ENCODE measurements at places on chromosomes 16 and 17.

DNA sequence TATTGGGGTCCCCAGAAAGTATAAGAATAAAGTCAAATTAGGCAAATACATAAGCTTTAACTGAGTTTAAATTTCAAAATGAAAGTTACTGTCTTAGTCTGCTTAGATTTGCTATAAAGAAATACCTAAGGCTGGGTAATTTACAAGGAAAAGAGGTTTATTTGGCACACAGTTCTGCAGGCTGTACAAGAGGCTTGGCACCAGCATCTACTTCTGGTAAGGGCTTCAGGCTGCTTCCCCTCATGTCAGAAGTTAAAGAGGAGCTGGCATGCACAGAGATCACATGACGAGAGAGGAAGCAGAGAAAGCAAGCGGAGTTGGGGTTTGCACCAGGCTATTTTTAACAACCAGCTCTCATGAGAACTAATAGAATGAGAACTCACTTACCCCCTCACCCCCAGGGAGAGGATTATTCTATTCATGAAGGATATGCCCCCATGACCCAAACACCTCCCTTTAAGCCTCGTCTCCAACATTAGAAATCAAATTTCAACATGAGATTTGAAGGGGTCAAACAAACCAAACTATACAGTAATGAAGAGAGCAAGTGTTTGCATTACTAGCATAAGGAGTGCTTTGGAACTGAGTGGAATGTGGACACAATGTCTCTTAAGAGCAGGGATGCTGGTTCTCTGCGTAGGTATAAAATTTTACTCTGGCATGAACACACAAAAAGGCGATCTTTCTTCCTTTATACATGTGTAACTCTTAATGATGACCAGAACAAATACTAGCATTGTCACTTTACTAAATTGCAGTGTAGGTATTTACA is 292.8 kb upstream of the PMFBP1 start:
- no peak for DNase-seq

DNA sequence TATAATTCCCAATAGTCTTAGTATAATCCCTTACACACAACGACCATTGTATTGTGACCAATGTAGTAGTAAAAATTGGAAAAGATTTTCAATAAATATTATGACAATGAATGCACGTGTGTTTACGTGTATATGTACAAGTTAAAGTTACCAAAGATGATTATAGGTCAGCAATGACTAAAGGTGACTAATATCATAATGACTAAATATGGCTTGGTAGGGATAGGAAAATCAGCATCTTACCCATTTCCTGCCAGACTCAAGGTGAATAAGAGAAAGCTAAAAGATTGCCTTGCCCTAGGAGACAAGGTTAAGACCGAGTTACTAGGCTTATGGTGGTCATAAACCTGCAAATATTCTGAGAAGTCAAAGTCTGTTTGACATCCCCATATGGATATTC is 34.4 kb downstream of the CPD start:
- no peak for DNase-seq

- DNase-seq: no peak
These were observed 6.4 kb downstream of the ZFPM1 start for GRCh38 chr16:88459366-88460073.

GRCh38 chr17:59347975-59348391 is 16.5 kb downstream of the YPEL2 start:
- DNase-seq: no peak

DNA sequence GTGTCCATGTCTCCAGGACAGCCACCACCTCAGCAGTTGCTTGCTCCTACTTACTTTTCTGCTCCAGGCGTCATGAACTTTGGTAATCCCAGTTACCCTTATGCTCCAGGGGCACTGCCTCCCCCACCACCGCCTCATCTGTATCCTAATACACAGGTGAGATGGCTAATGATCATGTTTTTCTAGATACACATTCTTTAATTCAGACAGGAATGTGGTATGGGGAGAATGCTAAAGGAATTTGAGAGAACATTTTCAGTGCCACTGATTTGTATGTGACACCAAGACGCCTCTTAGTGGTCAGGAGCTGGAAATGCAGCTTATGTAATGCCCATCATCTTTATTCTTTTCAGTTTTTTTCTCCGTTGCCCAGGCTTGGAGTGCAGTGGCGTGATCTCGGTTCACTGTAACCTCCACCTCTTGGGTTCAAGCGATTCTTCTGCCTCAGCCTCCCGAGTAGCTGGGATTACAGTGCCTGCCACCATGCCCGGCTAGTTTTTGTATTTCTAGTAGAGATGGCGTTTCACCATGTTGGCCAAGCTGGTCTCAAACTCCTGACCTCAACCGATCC is 8.9 kb upstream of the RAPGEFL1 start:
- DNase-seq: no peak

GRCh38 chr17:80725517-80725916 is 180.9 kb downstream of the RPTOR start:
- no peak for DNase-seq

- no peak for DNase-seq
These were observed 3.0 kb downstream of the SETD6 start for GRCh38 chr16:58518083-58518979.

DNA sequence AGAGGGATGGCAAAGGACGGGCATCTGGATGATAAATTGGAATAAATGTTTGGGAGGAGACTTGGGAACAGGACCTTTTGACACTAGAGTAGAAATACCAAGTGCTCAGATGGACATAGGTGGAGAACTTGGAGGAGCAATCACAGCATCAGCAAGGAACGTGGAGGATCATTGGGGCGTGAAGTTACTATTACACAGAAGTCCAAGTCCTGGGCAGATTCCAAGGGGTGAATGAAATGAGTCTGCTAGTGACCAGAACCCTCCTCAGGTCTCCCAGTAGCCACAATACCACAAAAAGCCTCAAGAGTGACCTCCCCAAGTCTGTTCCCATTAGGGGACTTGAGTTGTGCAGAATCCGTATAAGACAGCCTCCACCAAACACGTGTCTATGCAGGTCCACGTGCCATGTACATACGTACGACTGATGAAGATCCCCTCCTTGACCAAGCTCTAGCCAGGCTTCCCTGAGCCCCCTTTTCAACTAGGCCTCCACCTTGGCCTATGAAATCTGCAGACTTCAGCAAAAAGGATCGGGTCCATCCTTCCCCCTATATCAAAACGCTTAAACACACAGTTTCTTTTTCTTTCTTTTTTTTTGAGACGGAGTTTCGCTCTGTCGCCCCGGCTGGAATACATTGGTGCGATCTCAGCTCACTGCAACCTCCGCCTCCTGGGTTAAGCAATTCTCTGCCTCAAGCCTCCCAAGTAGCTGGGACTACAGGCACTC is 2.2 kb downstream of the C17orf67 start:
- no peak for DNase-seq

DNA sequence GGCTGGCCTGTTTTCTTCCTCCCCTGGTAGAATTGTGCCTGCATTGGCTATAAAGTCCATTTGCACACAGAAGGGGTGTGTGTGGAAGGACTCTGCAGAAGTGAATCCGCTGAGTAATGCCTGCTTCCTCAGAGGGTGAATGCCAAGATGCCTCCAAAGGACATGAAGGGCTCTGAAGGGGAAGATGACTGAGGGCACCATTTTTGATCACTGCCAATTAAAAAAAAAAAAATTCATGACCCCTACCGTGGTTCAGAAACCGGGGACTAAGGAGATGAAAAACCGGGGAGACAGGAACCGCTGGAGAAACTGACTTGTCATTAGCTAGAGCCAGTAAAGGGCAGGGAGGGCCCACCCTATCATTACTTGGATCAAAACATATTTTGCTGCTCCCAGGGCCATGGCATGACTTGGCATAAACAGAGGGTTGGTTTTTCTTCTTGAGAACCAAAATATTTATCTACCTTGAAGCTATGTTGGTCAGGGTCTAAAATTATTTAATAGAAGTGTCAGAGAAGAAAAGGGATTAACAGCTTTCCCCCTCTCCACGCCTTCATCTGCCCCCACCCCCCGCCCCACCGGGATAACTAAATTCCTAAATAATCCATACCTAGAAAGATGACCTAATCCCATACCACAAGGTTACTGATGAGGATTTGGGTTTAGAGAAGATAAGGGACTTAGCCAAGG is 3.6 kb upstream of the USP7 start:
- DNase-seq: no peak

DNA sequence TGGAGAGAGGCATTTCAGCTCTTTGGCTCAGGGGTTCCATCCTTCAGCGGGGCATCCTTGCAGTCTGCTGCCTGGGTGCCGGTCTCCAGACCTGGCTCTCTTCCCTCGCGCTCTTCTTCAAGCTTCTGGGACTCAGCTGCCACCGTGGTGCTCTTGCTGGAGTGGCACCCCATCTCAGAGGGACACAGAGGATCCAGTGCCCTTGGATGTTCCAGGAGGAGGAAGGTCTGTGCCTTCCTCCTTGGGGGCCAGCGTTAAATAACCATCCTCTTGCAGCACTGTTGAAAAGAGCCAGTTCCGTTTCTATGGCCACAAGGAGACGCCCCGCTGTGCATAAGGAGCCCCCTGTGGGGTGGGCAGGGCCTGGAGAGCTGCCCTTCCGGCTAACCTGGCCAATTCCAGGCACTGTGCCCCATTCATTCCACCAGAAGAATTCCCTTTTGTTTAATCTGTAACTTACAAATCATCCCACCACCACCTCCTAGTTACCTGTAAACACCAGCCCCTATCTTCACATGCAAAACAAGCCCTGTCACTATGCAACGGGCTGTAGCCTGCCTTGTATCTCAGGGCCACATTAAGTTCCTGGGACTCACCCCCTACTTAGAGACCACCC is 8.6 kb downstream of the CHD9NB start:
- no peak for DNase-seq

DNA sequence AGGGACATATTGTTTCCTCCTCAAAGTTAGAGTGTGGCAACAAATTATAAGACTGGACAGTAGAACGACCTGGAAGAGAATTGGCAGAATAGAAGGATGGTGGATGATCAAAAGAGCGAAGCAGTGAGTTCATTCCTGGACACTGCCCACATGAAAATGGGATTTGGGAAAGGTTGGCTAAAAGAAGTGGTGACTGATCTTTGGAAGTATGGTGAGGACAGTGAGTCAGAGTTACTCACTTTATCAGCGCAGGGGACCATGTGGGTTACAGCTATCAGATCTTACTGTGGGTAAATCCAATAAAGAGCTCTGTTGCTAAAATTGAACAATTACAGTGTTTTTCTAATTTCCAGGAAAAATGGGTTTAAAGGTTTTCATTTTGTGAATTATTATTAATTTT is 2.7 kb upstream of the TANC2 start:
- DNase-seq: no peak

GRCh38 chr16:78483124-78483992 is 383.9 kb downstream of the WWOX start:
- DNase-seq: no peak

GRCh38 chr16:12517310-12517694 is 286.4 kb downstream of the CPPED1 start:
- DNase-seq: no peak

DNA sequence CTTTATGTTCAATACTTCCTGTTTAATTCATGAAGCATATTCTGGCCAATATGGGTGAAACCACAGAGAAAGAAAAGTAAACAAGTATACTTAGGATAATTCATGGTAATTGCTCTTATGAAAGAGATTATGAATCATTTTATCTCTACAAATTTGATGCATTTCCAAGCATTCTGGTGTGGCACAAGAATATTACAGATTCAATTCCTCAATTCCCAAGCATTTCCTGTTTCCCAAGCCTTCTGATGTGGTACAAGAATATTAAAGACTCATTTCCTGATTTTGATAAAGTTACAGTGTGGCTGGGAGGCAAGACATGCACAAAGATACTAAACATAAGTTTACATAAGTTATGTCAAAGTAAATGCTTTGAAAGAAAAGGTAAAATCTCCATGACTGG is 126.1 kb upstream of the NUDT7 start:
- no peak for DNase-seq

DNA sequence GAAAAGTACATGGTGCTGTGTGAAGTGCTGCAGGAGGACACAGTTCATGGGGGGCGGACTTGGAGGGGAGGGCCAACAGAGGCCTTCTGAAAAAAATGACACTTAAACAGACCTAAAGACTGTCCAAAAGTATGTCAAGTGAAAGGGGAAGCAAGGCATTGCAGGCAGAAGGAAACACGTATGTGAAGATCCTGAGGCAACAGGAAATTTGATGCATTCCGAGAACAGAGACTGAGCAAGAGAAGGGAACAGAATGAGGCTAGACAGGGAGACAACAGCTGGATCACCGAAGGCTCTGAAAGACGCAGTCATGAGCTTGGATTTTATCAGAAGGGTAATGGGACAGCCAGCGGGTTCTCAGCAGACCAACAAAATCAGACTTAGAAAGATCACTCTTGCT is 1.1 kb downstream of the IFT20 start:
- DNase-seq: no peak

GRCh38 chr17:69912805-69913204 is 162.2 kb upstream of the KCNJ16 start:
- no peak for DNase-seq

DNA sequence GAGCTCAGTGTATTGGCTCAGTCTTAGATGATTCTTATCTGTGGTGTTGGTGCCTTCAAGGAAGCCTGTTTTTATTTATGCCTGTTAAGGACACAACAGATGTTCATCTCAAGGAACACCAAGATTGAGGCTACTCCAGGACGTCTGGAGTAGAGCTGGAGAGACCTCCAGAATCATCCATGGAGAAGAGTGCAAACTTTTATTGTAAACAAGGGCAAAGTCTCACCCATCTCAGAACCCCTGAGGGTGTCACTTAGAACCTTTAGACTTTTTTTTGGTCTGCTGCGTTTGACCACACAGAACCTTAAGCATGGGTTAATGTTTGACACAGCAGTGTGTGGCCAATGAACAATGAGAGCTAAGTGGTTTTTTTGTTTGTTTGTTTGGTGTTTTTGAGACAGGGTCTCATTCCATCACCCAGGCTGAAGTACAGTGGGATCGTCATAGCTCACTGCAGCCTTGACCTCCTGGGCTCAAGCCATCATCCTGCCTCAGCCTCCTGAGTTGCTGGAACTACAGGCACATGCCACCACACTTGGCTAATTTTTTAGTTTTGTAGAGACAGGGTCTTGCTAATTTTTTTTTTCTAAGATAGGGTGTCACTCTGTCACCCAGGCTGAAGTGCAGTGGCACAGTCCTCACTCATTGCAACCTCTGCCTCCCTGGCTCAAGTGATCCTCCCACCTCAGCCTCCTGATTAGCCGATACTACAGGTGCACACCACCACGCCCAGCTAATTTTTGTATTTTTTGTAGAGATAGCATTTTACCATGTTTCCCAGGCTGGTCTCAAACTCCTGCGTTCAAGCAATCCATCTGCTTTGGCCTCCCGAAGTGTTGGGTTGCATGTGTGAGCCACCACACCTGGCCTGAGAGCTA is 16.3 kb downstream of the SLC47A1 start:
- DNase-seq: no peak

DNA sequence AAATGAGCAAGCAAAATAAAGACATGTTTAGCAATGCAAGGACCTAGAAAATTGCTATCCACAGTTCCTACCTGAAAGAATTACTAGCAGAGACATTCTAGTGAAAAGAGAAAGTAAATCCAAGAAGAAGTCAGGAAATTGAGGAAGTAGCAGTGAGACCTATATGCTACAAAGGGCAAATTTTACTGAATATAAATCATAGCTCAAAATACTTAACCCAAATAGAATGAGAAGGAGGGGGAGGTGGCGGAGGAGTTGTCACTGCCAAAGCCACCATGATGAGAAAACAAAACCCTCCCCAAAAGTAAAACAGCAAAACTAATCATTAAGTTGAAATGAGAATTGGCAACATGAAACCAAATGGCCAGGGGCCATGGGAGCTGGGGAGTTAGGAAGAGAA is 39.3 kb downstream of the PITPNM3 start:
- no peak for DNase-seq

- no peak for DNase-seq
These were observed 53.6 kb upstream of the SDK2 start for GRCh38 chr17:73697872-73698271.

- DNase-seq: no peak
These were observed 24.2 kb downstream of the XPO6 start for GRCh38 chr16:28187595-28188004.
